ENCODE measurements at places on chromosomes 3 and 15.

DNA sequence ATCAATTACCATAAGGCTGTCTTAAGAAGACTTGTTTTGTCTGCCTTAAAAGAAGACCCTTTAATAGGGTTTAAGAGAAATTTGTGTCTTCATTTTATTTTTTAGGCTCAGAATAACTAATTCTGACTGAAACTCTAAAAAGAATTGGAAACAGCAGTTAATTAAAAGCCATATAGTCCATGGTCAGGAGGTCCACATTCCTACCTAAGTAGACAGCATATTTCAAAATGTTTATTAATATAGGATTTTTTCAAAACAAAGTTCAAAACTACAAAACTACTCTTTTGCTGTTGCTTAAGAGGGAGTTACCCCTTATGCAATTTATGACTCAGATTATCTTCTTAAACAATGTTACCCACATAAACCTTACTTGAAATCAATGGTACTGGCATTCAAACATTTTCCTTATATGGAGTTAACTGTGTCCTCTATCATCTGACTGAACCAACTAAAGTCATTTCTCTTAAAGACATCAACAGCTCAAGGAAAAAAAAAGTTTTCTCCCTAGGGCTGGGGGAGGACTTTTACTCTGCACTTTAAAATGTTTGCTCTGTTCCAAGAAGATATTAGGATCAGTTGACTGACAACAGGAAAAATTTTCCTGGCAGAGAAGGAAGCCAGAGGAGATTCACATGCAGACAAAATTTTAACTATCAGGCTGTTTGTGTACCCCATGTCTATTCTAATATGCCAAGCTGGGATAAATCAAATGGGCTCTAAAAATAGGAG, 56.8 kb upstream of the NANOGP8 start:
- peak; percentile 85 for DNase-seq

- DNase-seq: no peak
Observed at GRCh38 chr3:58899953-58900298, 149.9 kb downstream of the CFAP20DC start.

DNA sequence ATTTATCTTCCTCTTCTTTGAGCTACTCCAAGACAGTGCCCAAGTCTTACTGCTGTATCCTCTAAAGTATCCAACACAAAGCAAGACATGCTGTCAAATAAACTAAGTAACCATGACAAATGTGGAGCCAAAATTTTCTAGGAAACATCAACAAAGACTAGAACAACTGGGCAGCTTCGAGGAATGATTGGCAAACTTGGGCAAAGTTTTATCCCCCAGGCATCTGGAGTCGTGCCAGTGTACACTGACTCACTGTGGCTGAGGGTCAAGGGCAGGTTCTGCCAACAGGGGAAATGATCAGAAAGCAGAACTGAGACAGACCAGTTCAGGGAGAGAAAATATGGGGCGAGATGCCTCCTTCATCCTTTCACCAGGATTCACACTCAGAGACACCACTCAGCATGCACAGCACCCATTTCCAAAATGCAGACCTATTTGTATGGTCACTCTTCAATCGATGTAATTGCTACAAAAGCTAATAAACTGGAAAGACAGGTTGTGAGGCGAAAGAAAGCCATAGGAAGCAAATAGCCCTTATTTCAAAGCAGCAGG, 65.8 kb downstream of the MB21D2 start:
- DNase-seq: peak; percentile 74

DNA sequence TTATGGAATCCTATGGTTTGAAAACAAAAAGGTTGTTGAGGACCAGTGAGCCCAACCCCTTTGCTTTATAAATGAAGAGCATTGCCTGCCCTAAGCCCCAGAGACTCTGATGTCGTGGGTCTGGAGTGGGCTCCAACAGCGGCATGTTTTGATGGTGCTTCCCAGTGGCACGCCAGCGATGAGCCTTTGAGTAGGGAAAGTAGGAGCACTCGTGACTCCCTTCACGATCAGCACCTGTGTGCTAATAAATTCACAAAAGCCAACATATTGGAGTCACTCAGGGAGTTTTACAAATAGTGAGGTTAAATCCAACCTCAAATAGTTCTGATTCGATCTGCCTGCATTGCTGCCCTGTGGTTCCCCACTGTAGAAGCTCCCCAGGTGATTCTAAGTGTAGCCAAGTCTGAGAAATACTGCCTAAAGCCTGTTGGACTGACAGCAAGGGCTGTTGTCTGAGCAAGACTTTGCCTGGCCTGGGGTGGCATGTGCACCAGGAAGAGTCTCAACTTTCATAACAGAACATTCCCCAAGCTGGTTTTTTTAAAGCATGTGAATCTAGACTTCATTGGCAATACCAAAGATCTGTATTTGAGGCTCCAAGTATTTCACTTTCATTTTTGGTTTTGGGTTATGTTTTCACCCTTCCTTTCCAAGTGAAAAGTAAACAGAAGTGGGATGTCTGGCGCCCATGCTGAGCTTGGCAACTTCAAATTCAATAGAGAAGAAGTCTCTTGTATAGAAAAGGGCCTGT, 9.9 kb downstream of the CCR5 start:
- no peak for DNase-seq

- no peak for DNase-seq
Observed at GRCh38 chr3:148873270-148873927, 8.3 kb downstream of the CPA3 start.

DNA sequence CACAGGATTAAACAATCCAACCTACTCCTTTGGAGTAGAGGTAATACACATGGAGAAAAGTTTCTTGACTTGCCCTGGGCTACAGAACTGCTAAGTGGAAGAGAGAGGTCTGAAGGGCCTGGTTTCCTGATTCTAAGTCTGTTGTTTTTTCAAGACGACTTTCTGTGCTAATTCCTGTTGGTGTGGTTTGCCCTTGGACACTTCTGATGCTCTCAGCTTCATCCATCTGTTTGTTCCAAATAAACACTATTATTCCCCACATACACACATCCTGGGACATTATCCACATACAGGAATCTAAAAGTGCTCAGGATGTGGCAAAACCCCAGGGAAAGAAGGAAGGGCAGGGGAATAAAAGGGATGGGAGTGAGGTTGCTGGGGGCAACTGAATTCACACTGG, 393.5 kb upstream of the TBL1XR1 start:
- DNase-seq: no peak

DNA sequence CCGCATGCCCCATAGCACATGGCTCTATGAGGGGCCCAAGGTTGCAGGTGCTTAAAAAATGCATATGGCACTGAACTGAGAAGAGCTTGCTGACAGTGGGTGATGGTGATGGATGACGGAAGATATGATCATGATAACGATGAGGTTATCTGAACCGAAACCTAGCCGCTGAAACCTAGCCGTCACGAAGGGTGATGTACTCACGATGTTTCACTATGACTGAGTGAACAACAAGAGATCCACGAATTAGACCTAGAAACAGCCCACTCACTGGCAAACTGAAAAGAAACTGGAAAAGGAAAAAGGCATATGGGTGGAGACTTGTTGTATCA, 57.6 kb upstream of the BCL6 start:
- DNase-seq: no peak

DNA sequence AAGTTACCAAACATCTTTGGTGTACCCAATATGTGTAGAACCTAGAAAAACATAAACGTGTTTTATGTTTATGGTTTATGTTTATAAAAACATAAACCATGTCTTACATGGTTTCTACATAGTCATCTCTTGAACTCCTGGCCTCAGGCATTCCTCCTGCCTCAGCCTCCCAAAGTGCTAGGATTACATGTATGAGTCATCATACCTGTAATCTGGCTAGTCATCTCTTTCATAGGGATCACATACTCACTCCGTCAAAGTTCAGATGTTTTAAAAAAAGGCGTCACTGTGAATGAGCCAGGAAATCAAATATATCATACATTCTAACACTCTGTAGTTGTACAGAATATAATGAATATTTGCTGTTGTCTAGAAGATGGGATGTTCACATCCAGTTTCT, 178.6 kb downstream of the CPNE4 start:
- no peak for DNase-seq

DNA sequence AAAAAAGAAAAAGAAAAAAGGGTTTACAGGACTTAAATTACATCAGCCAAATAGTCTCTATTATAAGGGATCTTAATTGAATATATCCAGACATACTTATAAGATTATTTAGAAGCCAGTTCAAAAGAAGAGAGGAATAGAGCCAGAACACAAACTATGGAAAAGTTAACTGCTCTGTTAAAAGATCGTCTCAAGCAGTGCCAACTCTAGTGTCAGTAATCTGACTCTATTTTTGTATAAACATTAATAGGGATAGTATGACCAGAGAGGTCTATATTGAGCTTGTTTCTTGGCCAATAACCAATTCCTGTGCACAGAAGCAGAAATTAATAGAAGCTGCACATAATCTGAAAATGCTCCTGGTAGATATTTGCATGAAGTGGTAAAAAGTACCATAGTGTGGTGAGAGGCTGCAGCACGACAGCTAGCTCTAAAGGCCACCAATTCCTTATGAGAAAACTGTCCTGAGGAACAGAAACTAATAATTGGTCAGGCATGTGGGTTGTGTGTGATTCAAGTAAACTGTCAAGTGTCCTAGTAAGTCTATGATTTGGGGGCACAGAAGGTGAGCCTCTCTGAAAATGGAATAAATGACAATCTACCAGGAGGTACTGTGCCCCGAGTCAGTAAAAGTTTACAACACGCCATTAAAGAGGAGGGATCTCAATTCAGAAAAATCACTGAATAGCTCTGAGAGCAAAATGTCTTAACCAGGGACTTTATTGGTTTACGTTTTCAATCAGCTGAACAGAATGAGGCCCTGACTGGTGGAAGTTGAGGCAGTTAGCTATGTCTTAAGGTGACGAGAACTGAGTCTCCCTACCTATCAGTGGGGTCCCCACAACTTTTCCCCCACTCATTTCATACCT, 51.5 kb upstream of the NANOGP8 start:
- DNase-seq: no peak

- peak; percentile 68 for DNase-seq
Observed at GRCh38 chr3:72663429-72663828, 184.8 kb downstream of the SHQ1 start.

GRCh38 chr3:19815805-19816204, 118.2 kb downstream of the EFHB start:
- no peak for DNase-seq

- DNase-seq: peak; percentile 28
Observed at GRCh38 chr15:100692246-100692645, 89.9 kb downstream of the ASB7 start.

- DNase-seq: peak; percentile 45
Observed at GRCh38 chr3:18575573-18575972, 150.4 kb upstream of the SATB1 start.

GRCh38 chr3:140298569-140299070, 363.6 kb downstream of the CLSTN2 start:
- DNase-seq: no peak

GRCh38 chr15:62945760-62946159, 96.8 kb upstream of the TPM1 start:
- no peak for DNase-seq

GRCh38 chr15:36791844-36792571, 212.6 kb downstream of the CDIN1 start:
- DNase-seq: no peak

DNA sequence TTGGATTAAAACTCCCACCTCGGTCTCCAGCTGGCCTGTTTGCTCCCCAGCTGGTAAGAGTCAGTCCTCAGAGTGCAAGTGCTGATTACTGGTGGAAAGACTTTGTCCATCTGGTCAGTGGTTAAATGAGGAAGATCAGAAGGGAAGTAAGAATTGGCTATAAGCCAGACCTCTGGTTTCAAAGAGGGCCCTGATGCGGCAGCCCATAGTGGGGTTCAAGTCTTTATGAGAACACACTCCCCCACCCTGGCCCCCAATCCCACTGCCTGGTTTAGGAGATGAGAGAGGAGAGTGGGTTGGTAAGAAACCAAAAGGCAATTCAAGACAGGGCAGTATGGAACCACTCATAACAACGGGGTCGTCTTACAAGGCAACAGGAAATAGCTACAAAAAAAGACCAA, 65.0 kb downstream of the FRMD4B start:
- DNase-seq: no peak

DNA sequence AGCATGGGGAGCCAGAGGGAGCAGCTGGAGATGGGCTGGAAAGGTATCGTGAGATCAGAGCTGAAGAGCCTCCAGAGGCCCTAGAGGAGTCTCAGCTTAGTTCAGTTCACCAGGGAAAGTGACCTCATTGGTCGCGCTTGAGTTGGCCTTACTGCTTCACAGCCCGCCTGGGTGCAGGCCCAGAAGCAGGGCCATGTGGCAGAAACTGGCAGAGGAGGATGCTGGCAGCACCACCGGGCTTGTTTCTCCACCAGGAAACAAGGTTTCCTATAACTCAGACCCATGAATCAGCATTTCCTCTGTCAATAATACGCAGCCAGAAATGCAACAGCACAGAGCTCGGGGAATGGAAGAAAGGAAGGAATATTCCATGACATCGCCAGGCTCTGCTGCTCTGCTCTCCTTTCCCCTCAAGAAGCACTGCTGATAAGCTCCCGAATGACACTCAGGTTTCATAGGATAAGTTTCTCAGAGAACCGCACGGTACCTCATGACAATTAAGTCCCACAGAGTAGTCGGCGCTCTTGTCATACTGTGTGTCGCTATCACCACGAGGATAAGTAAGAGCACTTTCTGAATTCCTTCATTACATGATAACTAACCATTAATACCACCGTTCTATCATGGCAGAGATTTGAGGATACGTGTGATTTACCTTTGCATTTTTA, 147.1 kb upstream of the LPP start:
- DNase-seq: peak; percentile 1

DNA sequence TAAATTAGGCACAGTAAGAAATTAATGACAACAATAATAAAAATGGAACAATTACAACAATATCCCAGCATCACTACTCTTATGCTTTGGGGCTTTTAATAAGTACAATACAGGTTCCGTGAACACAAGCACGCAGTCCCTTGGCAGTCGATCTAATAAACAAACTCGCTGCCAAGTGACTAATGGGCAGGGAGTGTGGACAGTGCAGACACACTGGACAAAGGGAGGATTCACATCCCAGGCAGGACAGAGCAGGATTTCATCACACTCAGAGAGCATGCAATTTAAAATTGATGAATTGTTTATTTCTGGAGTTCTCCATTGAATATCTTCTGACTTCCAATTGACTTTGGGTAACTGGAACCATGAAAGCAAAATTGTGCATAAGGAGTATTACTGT, 524.1 kb upstream of the CFAP20DC start:
- peak; percentile 94 for DNase-seq

DNA sequence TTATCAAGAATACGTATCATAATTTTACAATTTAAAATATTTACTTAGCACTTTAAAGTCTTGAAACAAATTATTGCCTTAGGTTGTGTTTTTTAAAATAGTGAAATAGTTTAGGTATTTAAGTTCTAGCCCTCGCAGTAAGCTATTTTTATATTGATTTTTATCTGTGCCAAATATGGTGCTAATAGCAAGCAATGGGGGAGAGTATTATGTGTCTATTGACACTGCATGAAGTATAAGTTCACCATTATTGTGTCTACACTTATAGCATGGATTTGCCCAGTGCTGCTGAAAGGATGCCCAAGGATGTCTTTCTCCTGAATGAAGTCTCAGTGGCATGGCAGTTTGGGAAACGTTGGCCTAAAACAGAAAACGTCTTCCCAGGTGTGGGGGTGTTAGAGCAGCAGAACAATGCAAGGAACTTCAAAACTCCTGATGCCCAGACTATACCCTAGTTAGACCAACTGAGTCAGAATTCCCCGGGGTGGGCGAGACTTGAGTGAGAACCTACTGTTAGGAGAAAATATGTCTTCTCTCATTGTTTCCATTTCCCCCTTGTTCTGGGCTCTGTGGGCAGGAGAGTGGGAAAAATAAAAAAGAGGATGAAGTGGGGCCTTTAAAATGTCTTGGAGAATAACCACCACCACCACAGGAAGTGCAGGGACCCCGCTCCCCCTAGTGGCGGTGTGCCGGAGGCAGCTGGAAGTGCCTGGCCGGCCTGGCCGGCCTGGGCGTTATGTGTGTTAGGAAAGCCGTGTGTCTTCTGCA, 104.2 kb upstream of the SLC7A14 start:
- DNase-seq: peak; percentile 59

Data from GM23248 (cell line).